GM20000 (cell line): ENCODE measurements at places on chromosomes 7 and 10.

DNA sequence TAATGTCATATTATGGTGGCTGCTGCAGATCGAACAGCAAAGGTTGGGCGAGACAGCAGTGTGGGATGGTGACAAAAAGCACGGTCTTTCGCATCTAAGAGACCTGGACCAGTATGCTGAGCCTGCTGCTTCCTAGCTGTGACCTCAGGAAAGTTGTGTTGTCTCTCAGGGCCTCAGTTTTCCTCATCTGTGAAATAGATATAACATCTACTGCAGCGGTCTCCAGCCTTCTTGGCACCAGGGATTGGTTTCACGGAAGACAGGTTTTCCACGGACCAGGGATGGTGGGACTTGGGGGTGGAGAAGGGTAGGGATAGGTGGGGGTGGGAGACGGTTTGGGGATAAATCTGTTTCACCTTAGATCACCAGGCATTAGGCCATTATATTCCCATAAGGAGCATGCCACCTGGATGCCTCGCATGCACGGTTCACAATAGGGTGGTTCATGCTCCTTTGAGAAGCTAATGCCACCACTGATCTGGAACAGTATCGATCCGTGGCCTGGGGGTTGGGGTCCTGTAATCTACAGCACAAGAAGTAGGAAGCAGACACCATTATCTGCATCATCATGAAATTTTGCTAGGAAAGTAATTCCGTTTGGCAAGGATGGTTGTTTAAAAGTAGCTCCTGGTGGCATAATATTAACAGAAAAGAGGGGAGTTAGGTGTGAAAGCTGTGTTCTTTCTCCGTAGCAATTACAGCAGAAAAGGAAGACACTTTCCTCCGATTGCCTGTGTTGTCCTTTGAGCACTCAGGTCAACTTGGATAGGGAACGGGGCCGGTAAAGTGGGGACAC is 10.8 kb downstream of the KLF6 start:
- no peak for DNase-seq

GRCh38 chr7:24763303-24763901 is 6.1 kb upstream of the GSDME start:
- DNase-seq, result no peak

DNA sequence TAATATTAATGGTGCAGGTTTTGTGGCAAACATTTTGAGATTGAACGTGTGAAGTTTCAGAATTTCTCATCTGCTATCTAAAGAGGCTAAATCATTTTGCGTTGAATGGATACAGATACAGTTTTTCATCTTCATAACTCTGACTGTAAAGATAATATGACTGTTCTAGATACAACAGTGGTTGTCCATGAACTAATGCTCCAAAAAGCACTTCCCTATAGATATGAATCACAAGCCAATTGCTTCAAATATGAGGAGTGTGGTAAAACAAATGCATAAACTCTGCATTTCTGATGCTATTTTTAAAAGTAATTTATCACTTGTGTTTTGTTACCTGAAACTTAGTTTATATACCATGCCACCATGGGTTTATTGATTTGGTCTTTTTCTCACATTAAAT is 750.1 kb downstream of the MAGI2 start:
- no peak for DNase-seq

DNA sequence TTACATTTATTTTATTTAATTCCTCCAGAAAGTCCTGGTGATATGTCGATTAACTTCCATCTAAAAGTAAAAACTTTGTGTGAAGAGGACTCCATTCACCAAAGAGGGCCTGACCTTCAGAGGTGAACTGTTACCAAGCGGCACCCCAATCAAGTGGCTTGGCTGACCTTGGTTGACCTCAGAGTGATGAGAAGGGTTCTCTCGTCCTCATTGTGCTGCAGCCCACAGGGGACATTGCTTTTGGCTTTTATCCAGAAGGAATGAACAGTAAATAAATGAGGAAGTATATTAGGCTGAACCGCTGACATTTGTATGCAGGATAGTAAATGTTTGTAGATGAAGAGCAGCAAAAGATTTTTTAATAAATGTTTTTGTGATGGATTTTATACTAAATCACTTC is 172.4 kb upstream of the MKI67 start:
- DNase-seq, result no peak
